ENCODE measurements at places on chromosomes 6 and 20. TPM values are rescaled to one million over a fixed set of nuclear protein-coding genes. Genes with fewer than 3 reads are reported as not detected.

GRCh38 chr6:156848533-156848932 lies 71.4 kb downstream of the ARID1B start:
- H3K27ac ChIP-seq: peak overlapping the region; percentile 61
- H3K4me3 ChIP-seq: peak overlapping the region; percentile 47
- no peaks in the 10 kb centered on the region for H3K27me3 ChIP-seq
- peaks cover 58% of the 10 kb centered on the region for H3K4me1 ChIP-seq
- no peak for DNase-seq

CCN5 gene
- total RNA-seq: 652 TPM

- DNase-seq: no peak
- H3K4me3 ChIP-seq: no peak overlapping the region
- no peaks in the 10 kb centered on the region for H3K36me3 ChIP-seq
- peaks cover 11% of the 10 kb centered on the region for H3K4me1 ChIP-seq
Observed at GRCh38 chr6:53647462-53648094, 18.0 kb downstream of the KLHL31 start.

YTHDF1 gene
- 31.8 TPM for total RNA-seq

DNA sequence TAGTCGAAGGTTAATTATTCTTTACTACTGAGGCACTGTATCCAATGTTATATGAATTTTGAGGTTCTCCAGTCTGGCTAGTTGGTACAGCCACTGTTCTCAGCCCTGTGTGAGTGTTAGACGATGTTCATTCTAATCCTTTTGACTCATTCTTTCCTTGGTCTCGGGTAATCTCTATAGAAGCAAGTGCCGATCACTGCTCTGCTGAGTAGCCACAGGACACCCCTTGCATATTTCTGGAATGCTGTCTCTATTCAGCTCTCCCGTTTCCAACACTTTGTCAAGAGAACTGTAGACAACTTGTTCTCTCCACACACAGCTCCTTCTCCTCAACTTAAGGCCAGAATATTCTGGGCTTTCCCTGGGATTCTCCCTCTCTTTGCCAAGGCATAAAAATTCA lies 42.4 kb upstream of the PLCB1 start:
- H3K27ac ChIP-seq: no peak overlapping the region
- no peak overlapping the region for H3K4me3 ChIP-seq
- DNase-seq: no peak
- no peaks in the 10 kb centered on the region for H3K27me3 ChIP-seq
- no peaks in the 10 kb centered on the region for H3K36me3 ChIP-seq
- peaks cover 6% of the 10 kb centered on the region for H3K4me1 ChIP-seq

- no peaks in the 10 kb centered on the region for H3K27me3 ChIP-seq
- DNase-seq: no peak
- H3K36me3 ChIP-seq: no peaks in the 10 kb centered on the region
- no peak overlapping the region for H3K27ac ChIP-seq
Observed at GRCh38 chr20:50339466-50339901, 148.9 kb downstream of the CEBPB start.

PROKR2 gene
- total RNA-seq: not detected

- no peaks in the 10 kb centered on the region for H3K36me3 ChIP-seq
- DNase-seq: no peak
- no peaks in the 10 kb centered on the region for H3K4me1 ChIP-seq
Observed at GRCh38 chr20:62558779-62559178, 83.0 kb upstream of the GATA5 start.

DNA sequence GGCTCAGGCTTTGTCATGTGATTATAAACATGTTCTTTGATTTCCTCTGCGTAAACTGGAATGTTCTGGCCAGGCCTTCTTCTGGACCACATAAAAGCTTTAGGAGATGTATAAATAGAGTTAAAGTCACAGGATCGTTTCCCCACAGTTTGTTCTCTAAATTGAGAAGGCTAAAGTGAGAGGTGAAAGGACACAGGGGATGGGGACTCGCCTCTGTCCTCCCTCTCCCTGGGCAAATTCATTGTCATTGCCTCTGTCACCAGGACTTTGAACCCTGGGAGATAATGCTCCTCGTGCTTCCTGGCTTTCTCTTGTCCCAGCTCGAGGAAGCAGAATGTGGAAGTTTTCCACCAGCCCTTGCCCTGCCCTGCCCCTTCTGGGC lies 20.3 kb upstream of the ZFAND3 start:
- peaks cover 3% of the 10 kb centered on the region for H3K4me1 ChIP-seq
- no peak overlapping the region for H3K4me3 ChIP-seq
- no peaks in the 10 kb centered on the region for H3K36me3 ChIP-seq
- H3K27ac ChIP-seq: no peak overlapping the region
- no peaks in the 10 kb centered on the region for H3K27me3 ChIP-seq

DNA sequence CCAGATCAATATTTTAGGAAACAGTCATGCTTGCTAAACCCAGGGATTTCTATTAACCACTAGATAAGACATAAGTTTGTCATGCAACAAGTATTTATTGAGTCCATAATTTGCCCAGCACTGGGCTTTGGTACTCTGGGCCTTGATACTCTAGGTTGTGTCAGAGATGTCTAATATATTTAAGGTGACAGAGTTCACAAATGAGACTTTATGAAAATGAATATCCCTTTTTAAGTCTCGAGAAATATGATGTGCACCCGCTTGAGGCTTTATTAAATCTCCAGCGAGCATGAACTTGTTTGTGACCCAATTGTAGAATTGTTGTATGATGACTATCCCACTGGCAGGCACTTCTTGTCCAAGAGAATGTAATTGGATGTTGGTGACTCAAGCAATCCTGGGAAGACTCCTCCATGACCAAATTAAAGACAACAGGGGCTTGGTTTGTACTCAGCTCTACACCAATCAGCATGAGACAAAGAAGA lies 109.2 kb downstream of the ESR1 start:
- no peak overlapping the region for H3K4me3 ChIP-seq
- no peaks in the 10 kb centered on the region for H3K4me1 ChIP-seq
- DNase-seq: no peak

GRCh38 chr6:87731818-87732661 lies 30.0 kb upstream of the AKIRIN2 start:
- DNase-seq: peak; percentile 66
- H3K27ac ChIP-seq: no peak overlapping the region
- no peaks in the 10 kb centered on the region for H3K27me3 ChIP-seq

GRCh38 chr6:6592826-6593475 lies 4.4 kb downstream of the LY86 start:
- no peaks in the 10 kb centered on the region for H3K27me3 ChIP-seq
- H3K27ac ChIP-seq: peak overlapping the region; percentile 28
- no peak for DNase-seq
- H3K4me3 ChIP-seq: no peak overlapping the region

LST1 gene
- total RNA-seq: 37.9 TPM

GRCh38 chr20:46959081-46959692 lies 64.5 kb downstream of the EYA2 start:
- no peak for DNase-seq
- no peaks in the 10 kb centered on the region for H3K4me1 ChIP-seq
- no peak overlapping the region for H3K4me3 ChIP-seq
- no peaks in the 10 kb centered on the region for H3K27me3 ChIP-seq
- no peak overlapping the region for H3K27ac ChIP-seq
- H3K36me3 ChIP-seq: no peaks in the 10 kb centered on the region

PLA2G7 gene
- 0.27 TPM for total RNA-seq

DNA sequence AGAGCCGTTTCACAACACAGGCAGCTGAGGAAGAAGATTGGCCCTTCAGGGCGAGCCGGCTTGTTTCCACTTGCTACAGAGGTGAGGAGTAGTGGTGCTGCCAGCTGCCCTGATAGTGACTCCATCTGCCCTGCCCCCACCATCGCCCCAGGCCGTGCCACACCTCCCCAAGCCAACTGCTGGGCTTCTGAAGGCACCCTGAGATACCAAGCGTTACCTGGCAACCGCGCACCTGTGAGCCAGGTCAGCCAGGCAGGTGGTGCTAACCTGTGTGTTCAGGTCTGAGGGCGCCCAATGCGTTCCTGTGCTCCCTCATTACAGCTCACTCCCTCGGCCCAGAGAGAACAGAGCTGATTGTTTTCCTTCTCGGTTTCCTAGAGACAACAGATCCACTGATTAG lies 299.1 kb upstream of the ID4 start:
- no peak overlapping the region for H3K27ac ChIP-seq
- DNase-seq: no peak
- H3K4me3 ChIP-seq: no peak overlapping the region
- H3K27me3 ChIP-seq: no peaks in the 10 kb centered on the region
- no peaks in the 10 kb centered on the region for H3K36me3 ChIP-seq

DNA sequence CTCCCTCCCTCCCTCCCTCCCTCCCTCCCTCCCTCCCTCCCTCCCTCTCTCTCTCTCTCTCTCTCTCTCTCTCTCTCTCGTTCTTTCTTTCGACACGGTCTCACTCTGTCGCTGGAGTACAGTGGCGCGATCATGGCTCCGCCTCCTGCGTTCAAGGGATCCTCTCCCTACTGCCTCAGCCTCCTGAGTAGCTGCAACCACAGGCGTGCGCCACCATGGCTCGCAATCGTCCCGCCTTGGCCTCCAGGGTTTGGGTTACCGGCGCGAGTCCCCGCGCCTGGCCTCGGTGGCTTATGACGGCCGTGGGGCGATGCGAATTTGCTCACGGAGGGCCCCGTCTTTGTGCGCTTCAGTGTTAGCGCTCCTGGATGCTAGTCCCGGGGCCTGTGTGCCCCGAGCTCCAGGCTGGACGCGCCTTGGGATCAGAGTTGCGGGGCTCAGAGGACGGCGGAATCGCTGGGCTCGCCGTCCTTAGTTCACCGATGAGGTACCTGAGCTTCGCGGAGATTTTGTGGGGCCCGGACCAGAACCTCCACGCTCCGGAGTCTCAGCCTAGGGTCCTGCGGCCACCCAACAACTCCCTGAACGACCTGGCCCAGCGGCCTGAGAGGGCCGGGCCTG lies 45.2 kb downstream of the MCUR1 start:
- no peak overlapping the region for H3K27ac ChIP-seq
- no peak overlapping the region for H3K4me3 ChIP-seq
- no peak for DNase-seq
- no peaks in the 10 kb centered on the region for H3K36me3 ChIP-seq

IDH3B gene
- 95.3 TPM for total RNA-seq
